ENCODE measurements at places on chromosomes 4 and X.

GRCh38 chr4:123133397-123134050 is 211.1 kb upstream of the NUDT6 start:
- DNase-seq, result no peak

GRCh38 chr4:15340902-15341732 is 86.7 kb upstream of the C1QTNF7 start:
- DNase-seq, result no peak

DNA sequence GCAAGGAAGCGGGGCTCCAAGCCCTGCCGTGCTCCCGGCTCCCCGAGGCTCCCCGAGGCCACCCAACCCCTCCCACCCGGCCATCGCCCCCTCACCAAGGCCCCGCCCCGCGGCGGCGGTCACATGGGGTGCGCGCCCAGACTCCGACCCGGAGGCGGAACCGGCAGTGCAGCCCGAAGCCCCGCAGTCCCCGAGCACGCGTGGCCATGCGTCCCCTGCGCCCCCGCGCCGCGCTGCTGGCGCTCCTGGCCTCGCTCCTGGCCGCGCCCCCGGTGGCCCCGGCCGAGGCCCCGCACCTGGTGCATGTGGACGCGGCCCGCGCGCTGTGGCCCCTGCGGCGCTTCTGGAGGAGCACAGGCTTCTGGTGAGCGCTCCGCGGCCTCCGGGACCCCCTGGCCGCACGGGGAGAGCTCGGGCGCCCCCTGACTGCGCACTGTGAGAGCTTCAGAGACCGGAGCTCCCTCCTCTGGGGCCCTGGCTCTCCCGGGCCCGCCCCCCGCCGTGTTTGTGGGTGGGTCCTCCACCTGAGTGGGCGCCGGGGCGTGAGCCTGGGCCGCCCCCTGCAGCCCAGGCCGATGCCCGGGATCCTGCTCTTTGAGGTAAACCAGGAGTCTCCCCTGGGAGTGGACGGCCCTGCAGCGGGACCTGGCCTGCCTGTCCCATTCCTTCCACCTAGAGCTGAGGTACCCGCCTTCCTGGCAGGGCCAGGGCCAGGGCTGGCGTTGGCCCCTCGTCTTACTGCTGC is at the start of gene IDUA:
Gene IDUA (plus strand): TSS at position 166 of the 745 bp plus-strand sequence. CDS start 41 bp downstream, at position 207.
- DNase-seq, result no peak

- no peak for DNase-seq
Observed at GRCh38 chrX:101685923-101686322, 26.3 kb upstream of the ARMCX2 start.

DNA sequence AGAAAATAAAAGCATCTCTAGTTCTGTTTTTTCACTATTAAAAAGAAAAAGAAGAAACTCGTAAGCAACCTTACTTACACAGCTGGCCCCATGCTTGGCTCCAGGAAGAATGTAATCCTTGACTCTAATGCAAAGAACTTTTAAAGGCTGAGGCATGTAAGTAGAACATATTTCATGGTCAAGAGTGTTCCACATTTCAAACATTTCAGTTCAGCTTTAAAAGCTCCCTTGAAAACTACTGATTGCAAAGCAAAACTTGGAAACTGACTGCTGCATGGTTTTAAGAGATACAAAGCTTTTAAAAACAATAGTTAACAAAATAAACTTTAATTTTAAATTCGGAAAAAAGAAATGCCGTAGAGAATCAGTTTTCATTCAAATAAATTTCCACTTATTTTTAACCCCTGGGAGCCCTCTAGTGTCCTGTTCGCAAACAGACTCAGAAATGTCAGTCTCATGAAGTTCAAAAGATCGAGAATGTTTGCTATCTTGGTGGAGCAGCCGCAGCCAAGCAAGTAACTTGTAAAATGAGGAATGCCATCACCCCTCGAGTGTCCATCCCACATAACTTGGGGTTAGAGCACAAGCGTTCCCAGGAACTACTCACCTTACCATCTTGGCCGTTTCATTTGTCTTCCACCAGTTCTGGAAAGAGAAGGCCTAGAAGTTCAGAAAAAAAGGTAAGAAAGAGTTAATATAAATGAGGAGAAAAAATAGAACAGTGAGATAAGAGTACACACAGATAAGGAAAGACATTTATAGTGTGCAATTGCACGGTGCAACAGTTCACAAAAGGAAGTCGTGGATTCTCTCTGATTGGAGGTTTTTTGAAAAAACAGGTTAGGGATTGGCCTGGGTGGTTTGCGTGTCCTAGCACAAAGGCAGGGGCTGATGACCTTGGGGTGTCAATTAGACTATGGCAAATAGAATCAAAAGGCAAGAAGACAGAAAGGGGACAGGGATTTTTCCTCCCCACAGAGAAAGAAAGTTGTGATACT is at the start of gene GASK1B:
Gene GASK1B (minus strand): TSS at position 765 of the 998 bp plus-strand sequence. CDS start 1,650 bp downstream, outside the sequence.
- no peak for DNase-seq

Measured in NCI-H1417 treated with DMSO at 0.1 percent for 48 hours (cell line).